CD4-positive, alpha-beta T cell treated with Interleukin-15 for 4 hours (primary cell): ENCODE measurements at places on chromosomes 6 and 20.

DNA sequence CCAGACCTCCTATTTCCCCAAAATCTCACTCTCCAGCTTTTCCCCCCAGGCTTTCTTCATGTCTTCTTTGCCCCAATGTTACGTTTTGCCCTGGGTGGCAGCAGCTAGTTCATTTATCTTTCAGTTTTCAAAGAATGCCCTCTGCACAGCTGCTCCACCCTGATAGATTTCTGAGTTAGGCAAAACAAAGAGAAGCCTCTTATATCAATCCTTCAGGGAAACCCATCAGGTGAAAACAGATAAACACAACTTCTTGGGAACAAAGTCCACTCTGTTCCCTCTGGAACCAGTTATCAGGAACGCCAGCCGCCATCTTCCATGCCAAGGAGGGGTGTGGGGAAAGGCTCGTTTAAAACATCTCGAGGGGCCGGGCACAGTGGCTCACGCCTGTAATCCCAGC, 34.0 kb downstream of the ZBTB9 start:
- DNase-seq, result no peak

GRCh38 chr20:4076671-4077070, 61.3 kb upstream of the RNF24 start:
- DNase-seq, result no peak

GRCh38 chr20:57996936-57997890, 231.2 kb downstream of the ANKRD60 start:
- no peak for DNase-seq

- no peak for DNase-seq
These were observed 1.1 kb upstream of the DCBLD1 start for GRCh38 chr6:117481278-117481925.

- no peak for DNase-seq
These were observed 81.0 kb downstream of the TIAM2 start for GRCh38 chr6:155075930-155076695.

GRCh38 chr20:49567421-49568277, at the start of gene PTGIS:
Gene PTGIS (minus strand): TSS chr20:49568137. CDS start chr20:49568116, 21 bp downstream.
- DNase-seq, result no peak

DNA sequence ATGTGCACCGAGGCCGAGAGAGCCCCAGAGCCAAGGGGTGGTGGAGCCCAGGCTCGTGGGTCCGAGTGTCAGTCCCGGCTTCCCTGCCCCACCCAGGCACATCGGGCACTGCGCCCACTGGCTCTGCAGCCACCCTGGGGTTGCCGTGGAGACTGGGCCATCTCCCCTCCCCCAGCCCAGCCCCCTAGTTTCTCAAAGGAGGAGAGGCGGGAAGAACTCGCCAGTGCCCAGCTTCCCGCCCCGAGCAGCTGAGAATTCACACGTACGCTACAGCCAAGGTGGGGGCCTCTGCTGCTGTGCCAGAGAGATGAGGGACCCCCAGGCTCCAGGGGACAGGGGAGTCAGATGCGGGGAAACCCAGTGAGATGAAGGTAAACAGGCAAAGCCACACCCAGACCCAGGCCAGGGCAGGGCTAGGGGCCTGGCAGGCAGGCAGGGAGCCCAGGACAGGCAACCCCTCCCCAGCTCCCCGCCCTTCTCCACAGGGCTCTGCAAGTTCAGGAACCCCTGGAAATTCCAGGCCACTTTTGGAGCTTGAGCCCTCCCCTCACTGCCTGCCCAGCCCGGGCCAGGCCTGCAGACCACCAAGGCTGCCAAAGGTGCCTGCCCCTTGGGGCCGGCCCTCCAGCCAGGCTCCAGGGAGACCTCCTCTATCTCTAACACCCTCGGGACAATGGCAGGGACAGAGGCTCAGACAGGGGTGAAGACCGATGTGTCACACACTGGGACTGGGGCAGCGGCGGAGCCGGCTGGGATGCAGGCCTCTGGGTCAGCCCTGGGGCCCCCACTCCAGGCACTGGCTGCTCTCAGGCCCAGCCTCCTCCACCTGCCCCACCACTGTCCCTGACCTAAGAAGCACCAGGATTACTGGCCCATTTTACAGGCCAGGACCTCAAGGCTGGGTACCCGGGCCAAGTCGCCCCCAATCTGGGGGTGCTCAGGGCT, 6.0 kb downstream of the LAMA5 start:
- no peak for DNase-seq

DNA sequence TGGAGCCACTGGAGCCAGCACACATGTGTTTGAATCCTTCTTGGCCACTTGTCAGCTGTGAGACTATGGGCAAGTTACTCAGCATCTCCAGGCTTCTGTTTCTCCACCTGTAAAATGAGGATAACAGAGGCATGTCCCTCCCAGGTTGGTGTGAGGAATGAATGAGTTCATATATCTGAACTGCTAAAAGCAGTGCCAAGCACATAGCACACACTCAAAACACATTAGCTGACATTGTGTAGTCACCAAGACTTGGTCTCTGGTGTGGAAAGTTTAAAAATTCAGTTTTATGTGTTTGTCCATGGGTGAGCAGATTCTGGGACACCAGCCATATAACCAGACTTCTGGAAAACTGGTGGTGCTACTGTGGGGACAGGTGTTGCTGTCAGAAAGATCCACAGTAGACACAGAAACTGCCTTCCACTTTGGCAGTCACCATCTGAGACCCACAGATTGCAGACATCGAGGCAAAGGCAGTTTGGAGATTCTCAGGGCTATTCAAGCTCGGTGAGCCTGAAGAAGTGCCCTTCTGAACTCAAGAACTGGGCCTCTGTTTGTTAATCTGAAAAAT, 115.8 kb downstream of the MRPL14 start:
- no peak for DNase-seq

DNA sequence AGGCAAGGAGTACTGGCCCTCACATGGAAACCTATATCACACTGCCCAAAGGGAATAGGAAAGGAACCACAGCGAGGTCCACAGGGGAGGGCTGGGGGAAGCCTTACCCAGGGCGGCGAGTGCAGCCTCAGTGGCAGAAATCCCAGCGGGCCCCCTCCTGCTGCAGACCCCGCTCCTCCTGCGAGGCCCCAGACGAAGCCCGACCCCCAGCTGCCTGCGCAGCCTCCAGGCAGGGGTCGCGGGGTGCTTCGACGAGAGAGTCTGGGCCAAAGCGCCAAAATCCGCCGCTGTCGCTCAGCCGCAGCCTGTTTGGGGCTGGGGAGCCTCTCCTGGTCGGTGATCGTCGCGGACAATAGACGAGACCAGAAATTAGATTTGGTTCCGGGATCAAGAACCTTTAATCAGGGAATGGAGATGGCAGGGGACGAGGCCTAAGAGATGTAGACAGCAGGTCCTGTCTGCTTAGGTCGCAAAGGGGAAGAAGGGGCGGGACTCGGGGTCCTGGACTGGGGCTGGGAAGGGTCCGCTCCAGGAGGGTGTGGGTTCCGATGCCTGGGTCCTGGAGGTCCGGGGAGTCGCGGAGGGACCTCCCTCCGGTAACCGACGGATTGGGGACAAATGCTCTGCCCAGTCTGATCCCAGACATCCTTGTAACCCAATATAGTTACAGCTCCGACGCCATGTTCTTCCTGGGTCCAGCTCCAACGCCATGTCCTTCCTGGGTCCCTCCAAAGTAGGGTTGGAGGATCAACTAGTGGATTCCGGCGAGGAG, 36.4 kb upstream of the HLA-E start:
- no peak for DNase-seq

DNA sequence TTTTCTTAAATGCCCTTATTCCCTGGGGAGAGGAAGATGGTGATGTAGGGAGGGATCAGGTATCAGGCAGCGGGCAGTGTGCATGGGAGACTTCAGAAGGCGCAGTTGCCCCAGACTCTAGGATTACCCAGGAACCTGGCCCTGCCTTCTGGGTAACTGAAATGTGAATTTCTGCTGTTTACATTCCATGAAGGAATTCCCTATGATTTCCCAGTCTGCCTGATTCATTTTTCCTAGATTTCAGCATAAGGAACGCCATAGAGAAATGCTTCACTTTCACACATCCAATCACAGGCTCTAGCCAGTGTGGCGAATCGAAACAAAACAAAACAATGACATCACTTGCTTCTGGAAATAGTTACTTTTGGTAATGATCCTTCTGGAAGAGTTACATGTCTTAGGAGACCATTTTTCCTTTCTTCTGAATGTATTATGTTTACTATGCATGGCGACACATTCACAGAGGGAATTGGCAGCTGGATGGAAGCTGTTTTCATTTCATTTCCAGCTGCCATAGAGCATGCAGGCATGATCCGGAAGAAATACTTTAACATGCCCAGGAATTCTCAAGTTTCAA, 33.3 kb downstream of the LRP11 start:
- DNase-seq, result no peak

DNA sequence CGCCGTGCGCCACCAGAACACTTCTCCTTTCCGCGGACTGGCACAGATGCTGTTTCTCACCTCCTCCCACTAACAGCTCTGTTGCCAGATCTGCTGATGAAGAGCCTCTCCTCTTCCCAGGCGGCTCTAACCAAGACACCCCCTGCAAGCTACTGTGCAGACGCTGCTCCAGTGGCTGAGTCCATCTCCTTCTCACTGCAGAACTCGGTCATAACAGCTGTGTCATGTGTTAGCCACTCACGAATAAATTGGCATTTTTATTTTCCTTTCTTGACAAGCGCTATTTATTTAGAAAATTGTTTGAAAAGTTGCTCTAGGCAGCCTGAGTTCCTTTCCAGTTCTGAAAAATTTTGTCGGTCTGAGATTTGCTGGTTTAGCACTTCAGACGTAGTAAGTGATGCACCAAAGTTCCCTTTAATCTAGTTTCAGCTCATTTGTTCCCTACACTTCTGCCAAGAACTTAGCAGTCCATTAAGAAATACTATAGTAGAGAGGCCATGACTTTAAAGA, 12.8 kb upstream of the PLEKHG1 start:
- no peak for DNase-seq

GRCh38 chr6:33161354-33162331, 30.6 kb downstream of the COL11A2 start:
- peak; percentile 85 for DNase-seq

- no peak for DNase-seq
These were observed 103.0 kb upstream of the FOXQ1 start for GRCh38 chr6:1208876-1209275.

- DNase-seq, result peak; percentile 37
These were observed 571 bp upstream of the PRPF6 start for GRCh38 chr20:63980317-63980805.

DNA sequence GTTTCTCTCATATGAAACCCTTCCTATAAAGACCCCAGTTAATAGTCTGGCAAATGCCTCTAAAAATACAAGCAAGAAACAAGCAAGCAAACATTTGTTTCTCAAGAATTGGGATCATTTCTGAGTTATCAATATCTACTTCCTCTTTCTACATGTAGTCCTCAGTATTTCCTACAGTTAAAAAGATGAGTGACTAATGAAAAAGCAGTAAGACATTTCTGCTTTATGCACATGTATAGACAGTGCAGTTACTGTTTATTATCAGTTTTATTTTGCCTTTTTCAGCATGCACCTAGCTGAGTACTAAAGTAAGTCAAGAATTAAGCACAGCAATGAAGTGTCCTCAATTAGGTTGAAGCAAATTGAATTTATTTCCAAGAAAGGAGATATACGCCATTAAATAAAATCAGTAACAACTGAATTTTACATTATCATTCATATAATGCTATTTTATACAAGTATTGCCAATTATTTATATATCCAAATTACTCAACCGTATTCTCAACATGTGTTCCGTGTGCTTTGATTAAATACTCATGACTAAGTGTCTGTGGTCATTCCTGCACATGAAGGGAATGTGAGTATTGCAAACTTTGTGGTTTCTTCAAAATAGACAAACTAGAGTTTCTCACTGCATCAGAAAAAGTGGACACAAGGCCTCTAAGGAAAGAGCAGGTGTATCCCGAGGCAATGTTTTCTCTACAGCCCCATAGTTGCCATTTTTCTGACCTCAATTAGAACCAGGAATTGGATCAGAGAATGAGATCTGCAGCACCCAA, 159.3 kb upstream of the MARCKS start:
- DNase-seq, result no peak

DNA sequence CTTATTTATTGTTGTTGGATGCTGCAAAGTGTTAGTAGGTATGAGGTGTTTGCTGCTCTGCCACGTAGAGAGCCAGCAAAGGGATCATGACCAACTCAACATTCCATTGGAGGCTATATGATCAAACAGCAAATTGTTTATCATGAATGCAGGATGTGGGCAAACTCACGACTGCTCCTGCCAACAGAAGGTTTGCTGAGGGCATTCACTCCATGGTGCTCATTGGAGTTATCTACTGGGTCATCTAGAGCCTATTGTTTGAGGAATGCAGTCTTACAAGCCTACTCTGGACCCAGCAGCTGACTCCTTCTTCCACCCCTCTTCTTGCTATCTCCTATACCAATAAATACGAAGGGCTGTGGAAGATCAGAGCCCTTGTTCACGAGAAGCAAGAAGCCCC, 12.1 kb downstream of the MICB start:
- no peak for DNase-seq

DNA sequence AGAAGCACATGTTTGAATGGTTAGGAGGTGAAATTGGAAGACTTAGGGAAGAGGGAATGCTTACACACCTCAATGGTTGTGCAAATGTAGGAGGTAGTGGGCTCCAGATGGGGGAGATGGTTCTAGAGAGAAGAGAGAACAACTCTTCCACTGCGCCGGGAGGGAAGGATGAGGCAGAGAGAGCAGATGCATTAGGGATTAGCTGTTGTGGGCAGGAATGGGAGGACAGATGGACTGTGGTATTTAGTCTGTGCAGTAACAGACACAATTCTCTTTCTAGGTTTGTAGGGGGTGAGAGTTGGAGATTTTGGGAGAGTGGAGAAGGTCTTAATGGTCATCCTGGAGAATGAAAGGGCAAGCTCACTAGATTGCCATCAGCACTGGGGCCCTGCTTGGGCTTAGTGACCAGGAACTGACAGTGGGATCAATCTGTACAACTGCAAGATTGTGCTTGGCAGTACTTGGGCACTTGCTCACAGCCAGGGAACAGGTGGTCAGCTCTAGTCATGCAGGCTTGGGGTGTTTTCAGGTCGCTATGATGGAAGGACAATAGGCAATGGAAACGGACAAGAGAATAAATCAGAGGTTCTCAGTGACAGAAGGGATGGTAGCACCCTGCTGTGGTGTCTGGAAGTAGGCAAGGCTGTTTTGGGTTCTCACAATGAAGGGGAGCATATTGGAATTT, 182.0 kb upstream of the MYLIP start:
- no peak for DNase-seq

- DNase-seq, result no peak
These were observed 58.7 kb upstream of the RNF24 start for GRCh38 chr20:4073852-4074741.

DNA sequence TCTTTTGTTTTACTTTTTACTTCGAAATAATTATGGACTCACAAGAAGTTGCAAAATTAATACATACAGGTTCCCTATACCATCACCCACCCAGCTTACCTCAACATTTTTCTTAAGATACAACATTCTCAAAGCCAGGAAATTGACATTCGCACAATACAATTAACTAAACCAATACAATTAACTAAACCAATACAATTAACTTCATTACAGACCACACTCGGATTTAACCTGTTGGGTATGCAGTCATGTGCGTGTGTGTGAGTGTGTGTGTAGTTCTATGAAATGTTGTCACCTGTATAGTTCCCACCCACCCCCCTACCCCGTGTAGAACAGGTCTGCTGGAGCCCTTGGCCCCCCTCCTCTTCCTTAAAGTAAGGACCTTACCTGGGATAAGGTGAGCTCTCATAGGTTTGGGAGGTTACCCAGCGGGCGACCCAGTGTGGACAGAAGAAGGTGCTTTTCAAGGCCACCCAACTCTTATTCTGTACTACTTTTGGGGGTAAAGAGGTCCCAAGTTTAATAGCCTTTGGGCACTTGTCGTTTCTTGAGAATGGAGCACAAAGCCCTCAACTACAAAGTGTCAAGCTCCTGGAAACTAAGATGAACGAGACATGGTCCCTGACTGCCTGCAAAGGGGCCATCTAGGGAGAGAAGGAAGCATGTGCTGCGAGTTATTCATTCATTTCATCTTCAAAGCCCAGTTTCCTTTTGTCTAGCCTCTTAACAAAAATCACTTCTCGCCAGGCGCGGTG, 544 bp upstream of the STK38 start:
- peak; percentile 11 for DNase-seq
